ENCODE measurements at places on chromosomes 1 and 21.
A peak's percentile ranks its signal among the peaks of the same experiment; 100 is the strongest.

DNA sequence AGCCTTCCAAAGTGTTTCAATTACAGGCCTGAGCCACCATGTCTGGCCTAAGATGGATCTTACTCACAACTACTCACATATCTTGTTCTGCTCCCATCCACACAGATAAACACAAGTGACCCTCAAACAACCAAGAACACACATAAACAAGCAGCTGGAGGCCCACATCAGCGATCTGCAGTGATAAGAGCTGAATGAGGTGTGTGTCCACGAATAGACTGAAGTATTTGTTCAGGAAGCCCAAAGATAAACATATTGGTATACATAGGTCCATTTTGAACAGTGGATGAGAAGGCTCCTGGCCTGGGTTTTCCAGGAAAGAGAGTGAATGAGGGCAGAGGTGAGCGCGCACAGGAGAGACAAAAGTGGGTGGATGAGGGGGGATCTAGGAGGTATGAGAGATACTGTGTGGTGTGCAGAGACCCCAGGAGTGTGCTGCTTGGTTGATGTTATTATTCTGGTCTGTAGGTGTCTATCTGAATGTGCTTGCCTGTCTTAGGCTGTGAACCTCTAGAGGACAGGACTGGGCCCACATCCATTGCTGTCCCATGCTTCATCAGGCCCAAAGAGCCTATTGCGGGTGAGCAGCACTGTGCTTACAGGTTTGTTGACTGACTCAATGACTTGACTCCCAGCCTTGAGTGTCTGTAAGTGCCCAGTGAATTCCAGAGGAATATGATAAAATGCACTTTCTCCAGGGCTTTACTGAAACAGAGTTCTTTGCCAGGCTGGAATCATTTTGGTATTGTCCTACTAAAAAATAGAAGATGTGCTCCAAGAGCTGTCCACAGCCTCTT lies 79.9 kb upstream of the ATP1A1 start:
- no peak for DNase-seq

DNA sequence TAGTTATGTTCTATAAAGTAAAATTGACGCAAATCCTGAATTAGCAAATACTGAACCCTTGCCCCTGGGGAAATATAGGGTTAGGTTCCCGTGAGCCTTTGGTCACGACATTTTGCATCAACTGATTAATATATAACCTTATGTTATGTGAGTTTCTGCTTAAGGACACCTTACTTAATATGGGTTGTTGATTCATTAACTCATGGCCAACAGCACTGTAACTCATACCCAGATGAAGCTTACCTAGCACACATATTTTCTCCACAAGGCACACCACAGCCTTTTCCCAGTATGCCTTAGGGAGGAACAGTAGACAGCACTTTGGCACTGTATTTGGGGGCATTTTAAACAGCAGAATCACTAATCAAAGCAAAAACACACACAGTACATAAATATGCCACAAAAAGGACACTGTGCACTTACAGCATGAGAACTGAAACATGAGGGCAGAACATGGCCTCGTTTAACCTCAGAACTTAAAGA lies 15.1 kb downstream of the INAVA start:
- no peak for DNase-seq

- DNase-seq = no peak
These were observed 13.0 kb downstream of the AGPAT3 start for GRCh38 chr21:43877936-43878575.

DNA sequence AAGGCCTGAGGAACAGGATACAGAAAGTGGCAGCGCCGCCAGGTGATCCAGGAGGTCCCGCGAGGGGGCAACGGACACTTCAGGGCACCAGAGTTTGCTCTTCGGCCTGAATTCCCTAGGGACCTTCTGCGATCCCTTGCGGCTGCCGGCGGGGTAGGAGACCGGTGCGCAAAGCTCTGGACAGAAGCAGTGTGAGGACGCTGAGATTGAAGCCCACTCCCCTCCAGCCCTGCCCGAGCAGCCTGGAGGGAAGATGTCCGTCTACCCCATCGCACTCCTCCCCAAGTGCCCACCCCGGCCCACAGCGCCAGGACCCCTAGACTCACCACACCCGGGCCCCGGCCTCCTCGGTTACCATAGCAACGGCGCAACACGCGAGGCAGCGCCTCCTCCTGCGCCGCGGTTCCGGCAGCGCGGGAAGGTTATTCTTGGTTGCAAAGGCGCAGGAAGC lies at the start of gene ANKRD45:
Gene ANKRD45, minus strand, starts transcription at position 361 of the 451 bp plus-strand sequence. CDS start 10,433 bp downstream, outside the sequence.
- no peak for DNase-seq

DNA sequence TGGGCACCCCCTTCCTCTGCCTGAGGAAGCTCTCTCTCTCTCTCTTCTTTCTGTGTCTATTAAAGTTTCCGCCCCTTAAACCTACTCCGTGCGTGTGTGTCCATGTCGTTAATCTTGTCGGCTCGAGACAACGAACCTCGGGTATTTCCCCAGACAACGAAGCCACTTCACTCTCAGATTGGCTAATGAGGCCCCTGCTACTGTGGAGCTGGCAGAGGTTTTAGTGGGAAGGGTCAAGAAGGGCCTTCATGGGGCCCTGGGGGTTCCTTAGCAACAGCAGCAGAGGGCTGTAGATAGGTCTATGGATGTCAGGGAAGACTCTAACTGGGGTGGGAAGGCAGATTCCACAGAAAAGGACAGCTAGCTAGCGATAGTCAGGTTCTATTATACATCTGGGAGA lies 239.8 kb upstream of the RAB4A start:
- no peak for DNase-seq

DNA sequence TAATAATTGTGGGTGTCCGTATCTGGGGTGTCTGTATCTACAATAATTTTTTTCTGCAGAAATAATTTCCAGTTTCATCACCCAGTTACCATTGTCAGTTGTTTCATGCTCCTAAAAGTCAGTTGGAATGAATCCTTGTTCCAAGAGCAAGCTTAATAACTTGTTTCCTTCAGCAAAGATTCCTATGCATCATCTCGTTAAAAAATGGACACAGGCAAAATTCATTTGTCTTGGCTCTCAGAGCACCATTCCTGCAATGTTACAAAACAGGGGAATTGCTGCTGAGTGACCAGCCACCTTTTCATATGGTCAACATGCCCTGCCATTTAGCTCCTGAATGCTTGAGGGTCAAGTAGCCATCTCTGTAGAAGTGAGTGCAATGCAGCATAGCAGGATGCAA lies 393.4 kb downstream of the KCNT2 start:
- no peak for DNase-seq

- DNase-seq = no peak
These were observed 56.0 kb downstream of the SASS6 start for GRCh38 chr1:100076744-100077143.

- DNase-seq = no peak
These were observed 73.1 kb downstream of the RYR2 start for GRCh38 chr1:237115035-237115434.

- DNase-seq = no peak
These were observed 645.6 kb upstream of the ADGRL2 start for GRCh38 chr1:81155131-81155530.

GRCh38 chr1:19640363-19641316 lies 3.5 kb upstream of the NBL1 start:
- DNase-seq = no peak

GRCh38 chr1:237884237-237884636 lies 6.5 kb downstream of the ZP4 start:
- no peak for DNase-seq

- DNase-seq = no peak
These were observed 34.0 kb upstream of the BEND5 start for GRCh38 chr1:48810740-48811139.

DNA sequence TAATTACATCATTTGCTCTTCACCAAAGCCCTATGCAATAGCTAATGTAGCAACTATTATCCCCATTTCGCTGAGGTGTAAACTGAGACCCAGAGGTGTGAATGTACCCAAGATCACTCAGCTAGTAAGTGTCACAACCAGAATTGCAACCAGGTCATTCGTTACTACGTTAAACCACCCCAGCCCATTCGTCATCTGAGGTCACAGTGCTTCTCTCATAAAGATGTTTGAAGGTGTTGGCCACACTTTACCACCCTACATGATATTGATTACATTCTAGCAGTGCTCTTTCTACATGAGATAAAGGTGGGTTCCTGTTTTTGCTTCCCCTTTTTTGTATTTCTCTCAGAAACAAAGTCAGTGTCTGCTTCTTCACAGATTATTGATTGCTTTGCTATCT lies 195.3 kb downstream of the ZBTB18 start:
- no peak for DNase-seq

DNA sequence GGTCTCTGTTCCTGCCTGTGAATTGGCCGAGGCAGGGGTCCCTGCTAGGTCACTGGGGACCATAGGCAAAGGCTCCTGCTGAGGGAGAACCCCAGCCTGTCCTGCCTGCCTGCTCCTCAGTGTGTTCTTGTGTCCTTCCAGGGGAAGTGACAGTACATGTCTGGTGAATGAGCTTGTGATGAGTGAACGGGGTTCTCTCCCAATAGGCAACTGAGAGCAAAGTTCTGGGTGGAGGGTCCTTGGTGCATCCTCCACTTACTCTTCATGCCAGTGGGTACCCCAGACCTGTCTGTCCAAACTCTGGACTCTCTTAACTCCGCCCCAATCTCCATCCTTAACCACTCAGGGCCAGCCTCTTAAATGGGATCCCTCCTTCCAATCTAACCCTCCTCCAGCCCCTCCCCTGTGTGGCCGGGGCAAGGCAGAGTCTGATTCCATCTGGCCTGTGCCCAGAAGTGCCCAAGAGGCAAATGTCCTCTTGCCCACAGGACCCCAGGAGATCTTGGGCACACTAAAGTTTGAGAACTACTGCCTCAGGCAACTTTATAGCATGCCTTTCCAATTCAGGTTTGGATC lies 2.0 kb downstream of the XKR8 start:
- no peak for DNase-seq

DNA sequence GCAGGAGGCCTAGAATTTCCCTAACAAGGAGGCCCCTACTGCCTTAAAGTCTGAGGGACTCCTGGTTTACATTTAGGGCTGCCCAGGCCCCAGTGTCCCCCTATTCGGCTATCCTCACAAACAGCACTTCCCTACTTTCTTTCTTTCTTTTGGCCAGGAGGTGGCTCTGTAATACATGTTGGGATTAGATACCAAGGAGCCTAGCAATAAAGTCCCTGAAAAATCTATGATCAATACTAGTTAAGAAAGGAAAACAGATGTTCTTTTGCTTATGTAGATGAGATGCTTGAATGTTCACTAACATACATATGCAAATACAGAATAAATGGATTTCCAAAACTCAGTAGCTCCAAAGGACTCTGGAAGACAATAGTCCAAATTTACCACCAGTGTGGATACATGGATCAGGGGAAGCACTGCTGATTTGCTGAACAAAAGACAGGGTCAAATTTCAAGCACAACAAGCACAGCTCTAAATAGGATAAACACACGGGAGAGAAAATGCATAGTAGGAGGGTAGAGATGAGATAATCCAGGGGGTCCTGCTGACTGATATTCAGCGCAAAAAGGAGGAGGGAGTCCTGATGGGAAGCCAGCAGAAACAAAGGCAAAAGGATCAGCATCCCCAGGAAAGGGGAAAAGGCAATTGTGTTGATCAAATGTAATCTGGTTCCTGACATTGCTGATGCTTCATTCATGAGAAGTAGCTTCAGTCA lies 240.0 kb downstream of the NUF2 start:
- peak; percentile 4 for DNase-seq
